ENCODE measurements at places on chromosomes 11 and 22. TPM values are rescaled to one million over a fixed set of nuclear protein-coding genes. Genes with fewer than 3 reads are reported as not detected.

PARVG gene
- 3.5 TPM for total RNA-seq

RPS6KB2 gene
- 24.6 TPM for total RNA-seq

- DNase-seq: no peak
These were observed 23.6 kb upstream of the FJX1 start for GRCh38 chr11:35594680-35595079.

- DNase-seq: no peak
These were observed 67.2 kb downstream of the PPP2R1B start for GRCh38 chr11:111698852-111699559.

DNA sequence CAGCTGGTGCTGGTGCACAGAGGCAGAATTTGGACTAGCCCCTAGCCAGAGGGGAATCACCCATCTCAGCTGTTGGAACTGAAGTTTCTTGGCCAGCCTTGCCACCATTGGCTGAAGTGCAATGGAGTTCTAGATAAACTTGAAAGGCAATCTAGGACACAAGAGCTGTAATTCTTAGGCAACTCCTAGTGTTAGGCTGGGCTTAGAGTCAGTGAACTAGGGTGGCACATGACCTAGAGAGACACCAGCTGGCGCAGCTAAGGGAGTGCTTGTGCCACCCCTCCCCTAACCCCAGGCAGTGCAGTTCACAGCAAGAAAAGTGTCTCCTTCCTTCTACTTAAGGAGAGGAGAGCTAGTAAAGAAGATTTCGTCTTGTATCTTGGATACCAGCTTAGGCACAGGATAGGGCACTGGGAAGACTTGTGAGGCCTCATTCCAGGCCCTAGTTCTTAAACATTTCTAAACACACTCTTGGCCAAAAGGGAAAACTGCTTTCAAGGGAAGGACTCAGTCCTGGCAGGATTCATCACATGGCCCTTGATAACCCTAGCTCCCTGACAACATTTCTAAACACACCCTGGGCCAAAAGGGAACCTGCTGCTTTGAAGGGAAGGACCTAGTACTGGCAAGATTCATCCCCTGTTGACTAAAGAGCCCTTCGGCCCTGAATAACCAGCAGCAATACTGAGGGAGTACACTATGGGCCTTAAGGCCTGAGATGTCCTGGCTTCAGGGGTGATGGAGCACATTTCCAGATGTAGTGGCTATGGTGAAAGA is 53.4 kb downstream of the XRRA1 start:
- no peak for DNase-seq
